ENCODE measurements at places on chromosomes 5 and 9.

DNA sequence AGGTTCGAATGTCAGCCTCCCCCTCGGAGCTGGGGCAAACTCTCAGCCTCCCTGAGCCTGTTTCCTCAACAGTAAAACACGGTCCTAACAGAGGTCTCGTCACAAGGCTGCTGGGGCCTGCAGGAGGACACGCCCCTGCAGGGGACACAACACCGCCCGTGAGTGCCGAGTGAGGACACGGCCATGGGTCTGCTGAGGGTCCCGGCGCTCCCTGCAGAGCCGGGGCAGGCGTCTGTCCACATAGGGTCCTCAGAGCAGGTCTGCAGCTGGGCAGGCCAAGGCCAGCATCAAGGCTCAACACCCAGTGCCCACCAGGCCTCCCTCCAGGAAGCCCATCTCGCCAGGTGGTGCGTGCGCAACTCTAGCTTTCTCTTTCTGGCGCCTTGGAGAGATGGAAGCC is 125.2 kb downstream of the VAV2 start:
- no peak for DNase-seq

- no peak for DNase-seq
These were observed 22.0 kb upstream of the MAPK9 start for GRCh38 chr5:180313677-180314505.

GRCh38 chr5:109936996-109937395 is 247.3 kb downstream of the MAN2A1 start:
- DNase-seq = no peak

GRCh38 chr9:12272471-12273120 is 420.6 kb upstream of the TYRP1 start:
- DNase-seq = no peak

DNA sequence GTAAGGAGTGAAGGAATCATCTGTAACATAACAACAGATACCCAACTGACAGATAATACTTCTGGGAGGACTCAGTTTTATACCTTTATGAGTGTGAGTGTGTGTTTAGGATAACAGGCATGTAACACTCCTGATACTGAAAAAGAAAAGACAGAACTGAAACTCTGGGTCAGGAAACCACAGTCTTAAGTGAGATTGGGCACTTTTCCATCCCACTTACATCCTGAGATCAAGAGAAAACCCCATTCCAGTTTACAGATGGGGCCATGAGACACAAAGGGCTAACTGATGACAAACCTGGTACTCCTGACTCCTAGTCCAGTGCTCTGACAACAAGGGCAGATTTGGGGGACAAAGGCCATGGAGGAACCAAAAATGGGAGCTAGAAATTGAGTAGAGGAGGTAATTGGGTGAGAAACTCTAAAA is 18.0 kb downstream of the IL5 start:
- DNase-seq = no peak

DNA sequence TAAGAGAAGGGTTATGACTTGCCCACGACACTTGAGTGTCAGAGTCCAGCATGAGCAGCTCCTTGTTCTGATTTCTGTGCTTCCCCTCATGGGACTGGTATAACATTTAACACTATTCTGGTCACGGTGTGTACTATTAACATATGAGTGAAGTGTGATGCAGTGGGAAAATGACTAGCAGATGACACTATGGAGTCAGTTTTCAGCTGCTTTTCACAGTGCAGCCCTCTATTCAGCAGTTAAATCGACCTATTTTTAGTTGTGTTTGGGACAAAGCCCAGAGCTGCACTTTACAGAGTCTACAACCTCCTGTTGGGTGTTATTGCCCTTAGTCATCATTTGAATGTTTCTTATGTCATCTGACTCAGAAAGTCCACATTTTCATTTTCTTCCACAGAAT is 59.1 kb downstream of the CHSY3 start:
- peak; percentile 74 for DNase-seq

GRCh38 chr5:62717301-62717933 is 138.8 kb downstream of the LRRC70 start:
- no peak for DNase-seq

- peak; percentile 52 for DNase-seq
These were observed 6.9 kb upstream of the VAV2 start for GRCh38 chr9:133998915-133999595.

DNA sequence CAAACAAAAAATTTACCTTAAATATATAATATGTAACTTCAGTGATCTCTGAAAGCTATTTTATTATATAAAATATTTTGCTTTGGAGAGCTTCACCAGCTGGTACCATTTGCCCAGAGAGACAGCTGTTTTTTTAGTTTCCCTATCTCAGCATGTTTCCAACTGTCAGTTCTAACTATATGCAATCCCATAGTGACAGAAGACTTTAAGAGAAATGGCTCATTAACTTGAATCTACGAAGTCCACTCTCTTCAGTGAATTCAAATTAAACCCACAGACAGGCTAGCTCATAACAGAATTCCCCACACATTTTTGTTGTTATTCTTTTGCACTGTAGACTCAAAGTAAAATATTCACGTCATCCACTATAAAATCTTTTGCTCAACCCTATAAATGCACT is 251.8 kb upstream of the POU5F2 start:
- DNase-seq = no peak

GRCh38 chr9:134509281-134509680 is 132.3 kb upstream of the COL5A1 start:
- DNase-seq = no peak

- DNase-seq = no peak
These were observed 88.5 kb upstream of the ELAVL2 start for GRCh38 chr9:23914431-23915003.

DNA sequence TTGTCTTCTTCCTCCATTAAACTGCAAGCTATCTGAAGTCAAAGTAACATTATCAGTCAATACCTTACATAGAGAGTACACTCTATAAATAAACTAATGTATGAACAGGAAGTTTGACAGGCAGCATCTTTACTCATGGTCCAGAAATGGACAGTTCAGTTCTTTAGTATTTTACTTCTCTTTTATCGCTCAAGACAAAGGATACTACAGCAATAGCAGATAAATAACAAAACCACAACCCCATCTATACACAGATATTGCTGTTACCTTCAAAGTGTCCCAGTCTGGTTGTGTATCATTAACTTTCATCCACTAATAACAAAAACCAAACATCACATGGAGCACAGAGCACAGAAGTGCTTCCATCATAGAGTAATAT is 46.4 kb downstream of the SEMA5A start:
- DNase-seq = no peak

GRCh38 chr9:105994970-105995369 is 300.6 kb downstream of the TMEM38B start:
- DNase-seq = peak; percentile 9

- DNase-seq = peak; percentile 71
These were observed 37.0 kb upstream of the TAF1L start for GRCh38 chr9:32672469-32672868.

- DNase-seq = no peak
These were observed 40.2 kb downstream of the OSTF1 start for GRCh38 chr9:75128535-75128934.

- peak; percentile 81 for DNase-seq
These were observed 26.2 kb upstream of the ACOT12 start for GRCh38 chr5:81420039-81420667.

DNA sequence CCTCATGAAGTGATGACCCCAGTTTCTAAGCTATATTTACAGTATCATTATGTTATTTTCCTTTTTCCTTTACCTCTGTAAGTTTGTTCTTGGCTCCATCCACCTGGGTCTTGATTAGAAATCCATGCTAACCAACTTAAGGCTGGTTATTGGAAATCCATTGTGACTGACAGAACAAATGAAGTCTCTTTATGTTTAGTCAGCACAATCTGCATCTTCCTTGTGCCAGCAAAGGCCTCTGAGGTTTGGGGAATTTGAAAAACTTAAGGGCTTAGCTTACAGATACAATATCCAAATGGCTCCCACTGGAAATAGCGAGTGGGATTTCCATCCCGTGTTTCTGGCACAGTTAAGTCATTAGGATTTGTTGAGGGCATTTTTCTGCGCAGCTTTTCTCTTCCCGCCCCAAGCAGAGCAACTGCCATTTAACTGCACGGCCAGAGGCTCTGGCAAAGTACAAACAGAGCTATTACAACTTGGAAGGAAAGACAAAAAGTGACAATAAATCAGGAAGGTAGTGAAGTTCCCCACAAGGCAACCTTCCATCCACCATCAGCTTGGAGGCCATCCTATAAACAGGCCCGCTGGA is 64.2 kb downstream of the DCP2 start:
- no peak for DNase-seq

DNA sequence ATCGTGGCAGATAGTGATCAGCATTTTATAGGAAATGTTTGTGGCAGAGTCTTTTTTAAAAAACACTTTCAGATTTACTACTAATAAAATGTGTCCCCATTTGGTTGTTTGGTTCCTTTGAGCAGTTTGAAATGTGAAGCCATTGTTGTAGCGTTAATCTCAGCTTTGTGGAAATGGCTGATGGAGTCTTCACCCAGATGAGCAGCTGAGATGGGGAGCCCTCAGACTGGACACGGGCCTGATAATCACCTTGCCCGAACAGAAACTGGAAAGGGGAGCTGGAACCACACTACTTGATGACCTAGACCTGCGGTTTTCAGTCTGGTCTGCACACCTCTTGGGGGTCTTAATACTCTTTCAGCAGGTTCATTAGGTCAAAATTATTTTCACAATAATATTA is 20.6 kb upstream of the ANP32B start:
- no peak for DNase-seq

DNA sequence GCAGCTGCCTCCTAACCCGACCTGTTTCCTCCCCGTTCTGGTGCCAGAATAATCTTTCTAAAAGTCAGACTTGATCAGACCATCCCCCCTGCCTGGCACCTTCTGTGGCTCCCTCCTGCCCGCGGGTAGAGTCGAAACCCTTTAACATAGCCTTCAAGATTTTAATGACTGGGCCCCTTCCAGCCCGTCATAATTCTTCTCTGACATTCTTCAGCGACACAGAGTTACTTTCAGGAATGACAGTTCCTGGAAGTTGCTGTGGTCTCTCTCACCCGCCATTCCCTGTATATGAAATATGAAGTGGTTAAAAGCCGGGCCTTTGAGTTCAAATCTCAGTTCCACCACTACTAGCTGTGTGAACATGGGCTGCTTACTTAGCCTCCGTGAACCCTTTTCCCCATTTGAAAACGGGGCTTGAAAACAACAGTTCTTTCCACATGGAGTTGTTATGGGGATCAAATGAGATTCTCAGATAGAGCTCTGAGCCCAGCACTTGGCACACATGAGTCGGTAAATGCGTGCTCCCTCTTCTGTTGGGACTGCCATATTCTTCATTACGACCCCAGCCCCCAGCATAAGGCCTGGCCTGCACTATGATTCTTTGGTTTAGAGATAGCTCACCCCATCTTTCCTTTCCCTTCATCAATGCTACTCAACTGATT is 737 bp downstream of the NANS start:
- no peak for DNase-seq

DNA sequence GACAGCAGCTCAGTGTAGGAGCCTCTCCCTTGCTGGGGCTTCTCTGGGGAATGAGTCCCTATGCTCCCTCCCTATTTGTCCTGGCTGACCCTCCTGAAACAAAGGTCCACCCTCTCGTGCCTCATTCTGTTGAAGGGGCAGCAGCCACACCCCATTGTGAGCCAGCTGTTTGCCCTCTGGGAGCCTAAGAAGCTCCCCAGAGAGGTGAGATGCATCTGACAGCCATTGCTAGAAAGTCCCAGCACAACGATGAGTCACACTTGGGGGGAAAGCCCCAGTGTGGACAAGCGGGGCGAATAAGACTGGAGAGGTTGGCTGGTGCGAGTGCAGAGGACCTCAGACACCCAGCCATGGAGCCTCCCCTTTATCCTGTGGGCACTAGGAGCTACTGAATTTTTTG is 101.4 kb downstream of the PPARGC1B start:
- DNase-seq = no peak

GRCh38 chr5:50666261-50667022 is at the start of gene PARP8:
PARP8 (plus strand) TSS chr5:50666637; CDS start chr5:50667096, 459 bp downstream.
- DNase-seq = peak; percentile 55

DNA sequence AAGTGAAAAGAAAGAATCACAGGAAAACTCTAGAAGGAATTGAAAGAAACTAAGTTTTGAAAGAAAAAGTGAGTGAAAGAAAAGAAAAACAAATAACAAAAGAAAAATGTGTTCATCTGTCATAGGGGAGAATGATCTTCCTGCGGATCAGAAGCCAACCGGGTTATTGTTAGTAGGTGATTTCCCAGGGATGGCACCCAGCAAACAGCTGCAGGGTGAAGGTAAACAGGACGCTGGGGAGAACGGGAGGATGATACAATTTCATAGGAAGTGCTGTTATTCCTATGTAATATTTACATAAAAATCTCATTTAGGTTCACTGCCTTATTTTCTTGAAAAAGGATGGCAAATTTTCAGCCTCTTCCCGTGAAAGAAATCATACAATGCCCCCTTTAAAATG is 72.4 kb upstream of the LHFPL2 start:
- no peak for DNase-seq

GRCh38 chr9:107681988-107682387 is 192.4 kb upstream of the KLF4 start:
- no peak for DNase-seq

DNA sequence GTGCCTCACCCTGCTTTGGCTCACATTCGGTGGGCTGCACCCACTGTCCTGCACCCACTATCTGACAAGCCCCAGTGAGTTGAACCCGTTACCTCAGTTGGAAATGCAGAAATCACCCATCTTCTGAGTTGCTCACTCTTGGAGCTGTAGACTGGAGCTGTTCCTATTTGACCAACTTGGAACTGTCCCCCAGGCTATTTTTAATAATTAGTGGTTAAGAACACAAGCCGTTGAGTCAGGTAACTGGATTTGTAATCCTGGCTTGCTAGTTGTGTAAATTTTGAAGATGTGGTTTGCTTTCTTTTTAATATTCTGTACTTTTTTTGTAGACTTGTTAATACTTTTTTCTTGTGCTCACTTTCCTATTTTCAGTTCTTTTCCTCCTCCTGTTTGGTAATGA is 81.2 kb downstream of the CNTLN start:
- no peak for DNase-seq

DNA sequence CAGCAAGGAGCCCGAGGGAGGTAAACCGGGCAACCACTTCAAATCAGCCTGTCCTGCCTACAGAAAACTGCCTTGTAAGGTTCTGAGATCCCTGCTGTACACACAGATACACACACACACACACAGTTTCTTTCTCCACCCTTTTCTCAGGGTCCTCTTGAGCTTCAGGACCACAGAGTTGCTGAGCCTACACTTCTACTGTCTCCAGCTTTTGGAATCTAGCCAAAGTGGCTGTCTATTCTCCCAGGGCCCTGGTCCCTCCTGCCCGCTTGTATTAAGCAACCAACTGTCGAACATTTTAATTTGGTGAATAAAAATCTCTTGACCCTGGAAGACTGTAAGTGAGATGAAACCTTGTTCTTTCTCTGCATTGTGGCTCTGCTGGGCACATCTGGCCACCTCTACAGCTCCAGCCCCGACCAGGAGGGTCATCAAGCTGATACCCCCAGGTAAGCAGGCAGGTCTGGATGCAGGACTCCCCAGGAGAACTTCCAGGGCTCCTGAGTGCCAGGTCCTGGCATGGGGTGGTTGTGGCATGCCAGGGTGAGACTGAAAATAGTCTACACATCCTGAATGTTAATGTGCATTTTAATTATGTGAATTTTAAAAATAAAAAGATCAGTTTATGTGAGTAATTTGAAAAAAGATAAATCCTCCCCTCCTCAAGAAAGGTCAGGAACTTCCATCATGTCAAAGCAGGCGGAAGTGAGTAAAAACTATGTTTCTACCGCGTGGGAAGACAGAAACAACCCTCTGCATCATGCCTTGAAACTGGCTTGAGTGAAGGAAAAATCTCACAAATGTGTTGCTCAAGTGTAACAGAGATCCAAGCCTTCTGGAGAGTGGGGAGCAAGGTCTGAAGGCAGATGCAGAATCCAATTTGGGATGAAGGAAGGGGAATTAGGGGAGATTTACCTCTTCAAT is 15.0 kb upstream of the S1PR3 start:
- no peak for DNase-seq
